ENCODE measurements at places on chromosomes 3 and 15.
A peak's percentile ranks its signal among the peaks of the same experiment; 100 is the strongest.

DNA sequence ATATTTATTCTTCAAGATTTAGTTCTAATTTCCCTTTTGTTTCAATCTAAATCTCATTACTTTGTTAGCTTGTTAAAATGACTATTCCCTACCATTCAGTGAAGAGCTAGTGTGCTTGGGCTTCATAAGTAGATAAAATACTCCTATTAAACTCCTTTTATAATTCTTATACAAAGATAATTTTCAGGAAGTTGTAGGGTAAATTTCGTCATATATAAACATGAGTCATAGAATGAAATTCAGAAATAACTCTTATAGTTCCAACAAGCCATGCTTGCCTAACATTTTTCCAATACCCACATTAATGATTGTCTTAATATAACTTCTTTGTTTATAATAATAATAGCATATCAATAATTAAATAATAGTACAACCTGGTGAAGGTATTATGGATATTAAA, 407.3 kb downstream of the NAALADL2 start:
- DNase-seq, result peak; percentile 62

- no peak for DNase-seq
Observed at GRCh38 chr15:100034191-100034590, 301.0 kb upstream of the LYSMD4 start.

DNA sequence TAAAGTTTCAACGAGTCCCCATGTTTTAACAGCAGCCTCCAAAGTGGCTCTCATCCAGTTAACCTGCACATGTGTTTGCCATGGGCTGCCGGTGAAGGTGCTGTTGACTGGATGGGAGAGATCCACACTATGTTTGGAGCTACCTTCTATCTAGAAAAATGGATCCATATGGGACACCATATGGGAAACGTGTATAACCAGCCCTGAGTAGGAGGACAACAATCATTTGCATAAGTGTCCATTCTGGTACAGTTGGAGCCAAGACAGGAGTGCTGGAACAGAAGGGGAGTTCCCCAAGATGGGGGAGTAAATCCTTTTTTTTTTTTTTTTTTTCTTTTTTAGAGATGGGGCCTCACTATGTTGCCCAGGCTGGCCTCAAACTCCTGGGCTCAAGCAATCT, 36.6 kb downstream of the MKRN2 start:
- DNase-seq, result no peak

- DNase-seq, result no peak
Observed at GRCh38 chr15:37765786-37766185, 168.7 kb upstream of the TMCO5A start.

GRCh38 chr3:9815986-9816385, 5.9 kb downstream of the TTLL3 start:
- DNase-seq, result no peak

DNA sequence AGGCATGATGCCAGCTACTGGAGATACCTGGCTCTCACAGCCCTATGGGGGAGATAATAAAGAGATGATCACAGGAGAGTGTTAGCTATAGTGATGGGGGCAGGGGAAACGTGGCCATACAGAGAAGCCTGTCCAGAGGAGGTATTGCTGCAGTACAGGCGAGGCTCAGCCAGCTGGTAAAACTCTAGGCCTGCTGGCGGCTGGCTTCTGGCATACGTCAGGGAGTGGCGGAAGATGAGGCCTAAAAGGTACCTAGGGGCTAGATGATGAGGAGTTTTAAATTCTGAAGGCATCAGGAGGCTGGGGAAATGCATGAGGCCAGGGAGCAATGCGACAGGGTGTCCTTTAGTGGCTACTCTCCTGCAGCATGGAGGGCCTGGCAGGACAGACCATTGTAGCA, 110.7 kb downstream of the EEFSEC start:
- no peak for DNase-seq

GRCh38 chr3:54168451-54168850, 46.1 kb downstream of the CACNA2D3 start:
- DNase-seq, result no peak

All from fibroblast of skin of scalp (primary cell).